Aorta (tissue), 5 donors: ENCODE measurements at places on chromosomes 12 and 14. TPM values are rescaled to one million over a fixed set of nuclear protein-coding genes. Genes with fewer than 3 reads are reported as not detected.

Gene CFAP73
- polyA plus RNA-seq = 0.10 TPM

DNA sequence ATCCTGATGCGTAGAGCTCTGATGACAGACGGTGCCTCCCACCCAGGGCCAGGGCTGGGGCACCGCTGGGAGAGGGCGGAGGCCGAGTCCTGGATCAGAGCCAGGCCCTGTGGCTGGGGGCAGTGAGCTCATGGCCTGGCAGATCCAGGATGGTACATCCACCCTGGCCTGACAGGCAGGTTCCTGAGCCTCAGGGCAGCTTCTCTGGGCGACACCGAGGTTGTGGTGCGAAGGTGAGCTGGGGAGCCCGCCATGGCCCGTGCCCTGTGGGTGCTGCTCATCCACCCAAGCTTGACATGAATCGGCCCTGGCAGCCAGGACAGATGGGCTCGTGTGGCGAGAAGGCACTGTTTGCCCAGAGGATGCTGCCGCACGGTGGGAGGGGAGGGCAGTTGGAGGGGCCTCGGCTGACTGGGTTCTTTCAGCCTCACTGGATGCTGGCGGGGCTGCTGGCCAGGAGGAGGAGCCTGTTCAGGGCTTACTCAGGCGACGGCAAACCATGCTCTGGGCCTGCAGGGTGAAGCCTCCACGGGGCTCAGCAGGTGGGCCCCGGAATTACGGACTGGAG lies 16.6 kb downstream of the LRTM2 start:
- DNase-seq = peak; percentile 68

Gene CCND2
- 18.9 TPM for polyA plus RNA-seq

GRCh38 chr12:90064852-90065801 lies 356.5 kb upstream of the ATP2B1 start:
- no peak for DNase-seq

Gene PPM1H
- 1.3 TPM for polyA plus RNA-seq

Gene GPD1
- polyA plus RNA-seq = 24.8 TPM

DNA sequence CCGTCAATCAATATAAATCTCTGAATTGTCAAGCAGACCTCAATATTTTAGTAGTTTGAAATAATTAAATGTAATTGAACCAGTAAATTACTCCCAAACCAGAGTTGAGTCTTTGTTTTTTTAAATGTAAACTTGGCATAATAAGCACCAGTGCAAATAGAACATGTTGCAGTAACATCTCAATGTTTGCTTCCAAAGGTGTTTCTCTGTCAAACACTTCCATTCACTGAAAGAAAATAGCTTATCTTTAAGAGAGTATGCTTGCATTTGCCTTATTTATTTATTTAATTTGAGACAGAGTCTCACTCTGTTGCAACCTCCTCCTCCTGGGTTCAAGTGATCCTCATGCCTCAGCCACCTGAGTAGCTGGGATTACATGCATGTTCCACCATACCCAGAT lies 39.9 kb upstream of the EGLN3 start:
- DNase-seq = no peak

- peak; percentile 83 for DNase-seq
Observed at GRCh38 chr12:2959505-2960389, 550 bp downstream of the TEAD4 start.

DNA sequence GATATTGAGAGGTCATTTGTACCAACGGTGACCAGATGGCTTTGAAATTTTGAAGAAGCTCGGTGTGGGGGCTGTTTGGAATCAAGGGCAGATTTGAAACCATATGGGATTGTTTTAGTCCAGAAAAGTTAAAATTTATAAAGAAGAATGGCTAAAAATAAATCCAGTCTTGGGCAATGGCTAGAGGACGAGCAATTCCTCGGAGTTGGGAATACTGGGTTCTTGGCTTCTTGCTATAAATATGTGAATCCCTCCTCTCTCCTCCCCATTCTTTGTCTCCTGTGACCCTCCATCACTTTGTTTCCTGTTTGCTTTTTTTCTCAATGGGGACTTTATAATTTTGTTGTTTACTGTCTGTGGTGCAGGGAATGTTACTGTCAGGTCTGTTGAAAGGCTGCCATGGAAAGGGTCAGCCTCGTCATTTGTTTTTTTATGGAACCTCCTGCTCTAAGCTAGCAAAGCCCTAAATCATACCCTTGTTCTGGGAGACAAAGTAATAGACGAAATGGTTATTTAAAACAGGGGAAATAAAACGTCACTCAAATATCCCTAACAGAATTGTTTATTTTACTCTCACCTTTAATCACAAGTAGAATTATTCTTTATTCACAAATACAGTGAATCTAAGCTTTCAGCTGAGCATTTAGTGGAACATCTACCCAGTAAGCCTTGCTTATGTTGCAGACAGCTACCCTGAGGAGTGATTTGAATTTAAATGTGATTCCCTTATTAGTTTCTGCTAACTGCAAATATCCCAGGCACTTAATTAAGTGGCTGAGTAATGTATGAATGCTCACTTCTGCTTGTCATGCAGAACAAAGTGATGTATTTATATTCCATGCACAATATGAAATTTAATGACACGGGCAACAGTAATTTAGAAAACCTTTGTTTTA lies 273.1 kb upstream of the NOVA1 start:
- DNase-seq = no peak

- DNase-seq = no peak
Observed at GRCh38 chr14:77620222-77620870, 3.9 kb upstream of the SPTLC2 start.
